ENCODE measurements at places on chromosomes 7 and 10.

- no peak for DNase-seq
These were observed 186.2 kb downstream of the DNAJB6 start for GRCh38 chr7:157522954-157523353.

GRCh38 chr7:51210766-51211165 is 105.8 kb downstream of the COBL start:
- no peak for DNase-seq

- no peak for DNase-seq
These were observed 21.3 kb downstream of the YKT6 start for GRCh38 chr7:44222074-44222473.

DNA sequence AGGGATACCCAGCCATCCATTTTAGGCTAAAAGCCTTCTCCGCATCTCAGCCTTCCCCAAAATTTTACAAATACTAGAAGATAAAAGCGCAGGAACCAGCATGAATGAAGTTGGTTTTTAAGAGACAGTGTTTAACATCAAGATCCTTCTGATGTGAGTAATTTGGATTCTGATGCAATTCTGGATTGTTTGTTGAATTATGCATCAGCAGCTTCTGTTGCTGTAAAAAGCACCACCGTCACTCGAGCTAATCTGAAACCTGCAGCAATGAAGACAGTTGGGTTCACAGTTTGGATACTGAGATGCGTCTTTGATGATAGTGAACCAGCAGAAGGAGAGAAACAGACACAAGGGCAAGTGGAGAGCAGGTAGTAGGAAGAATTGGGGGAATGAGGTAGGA is 179.2 kb downstream of the PLXNA4 start:
- no peak for DNase-seq

Data from left lobe of liver (tissue), 2 donors.